ENCODE measurements at places on chromosomes 7 and 10.

GRCh38 chr7:101693498-101694091 is 64.5 kb upstream of the MYL10 start:
- DNase-seq, result no peak

- DNase-seq, result no peak
Observed at GRCh38 chr7:141114029-141114664, 40.3 kb downstream of the TMEM178B start.

DNA sequence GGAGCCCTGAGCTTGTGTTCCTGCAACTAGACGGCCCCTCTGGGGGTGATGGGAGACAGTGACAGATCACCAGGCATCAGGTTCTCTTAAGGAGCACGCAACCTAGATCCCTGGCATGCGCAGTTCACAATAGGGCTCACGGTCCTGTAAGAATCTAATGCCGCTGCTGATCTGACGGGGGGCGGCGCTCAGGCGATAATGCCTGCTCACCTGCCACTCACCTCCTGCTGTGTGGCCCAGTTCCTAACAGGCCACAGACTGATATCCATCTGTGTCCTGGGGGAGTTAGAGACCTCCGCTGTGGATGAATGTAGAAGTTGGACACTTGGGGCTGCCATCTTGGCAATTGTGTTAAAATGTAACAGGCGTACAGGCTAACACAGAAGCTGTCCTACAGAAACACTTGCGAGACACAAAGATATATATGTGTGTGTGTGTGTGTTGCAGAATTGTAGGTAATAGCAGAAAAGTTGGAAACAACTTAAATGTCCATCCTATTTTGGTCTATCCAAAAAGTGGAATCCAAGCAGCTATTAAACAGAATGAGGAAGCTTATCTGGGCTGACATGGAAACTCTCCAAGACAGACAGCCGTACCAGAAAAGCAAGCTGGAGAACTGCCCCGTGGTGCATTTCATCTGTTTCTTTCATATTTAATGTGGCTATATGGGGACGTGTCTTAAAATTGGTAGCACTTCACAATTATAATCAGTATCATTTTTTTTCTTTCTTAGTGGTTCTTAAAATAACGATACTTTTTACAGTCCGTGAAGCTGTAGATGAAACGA is 82.8 kb downstream of the MKI67 start:
- no peak for DNase-seq

DNA sequence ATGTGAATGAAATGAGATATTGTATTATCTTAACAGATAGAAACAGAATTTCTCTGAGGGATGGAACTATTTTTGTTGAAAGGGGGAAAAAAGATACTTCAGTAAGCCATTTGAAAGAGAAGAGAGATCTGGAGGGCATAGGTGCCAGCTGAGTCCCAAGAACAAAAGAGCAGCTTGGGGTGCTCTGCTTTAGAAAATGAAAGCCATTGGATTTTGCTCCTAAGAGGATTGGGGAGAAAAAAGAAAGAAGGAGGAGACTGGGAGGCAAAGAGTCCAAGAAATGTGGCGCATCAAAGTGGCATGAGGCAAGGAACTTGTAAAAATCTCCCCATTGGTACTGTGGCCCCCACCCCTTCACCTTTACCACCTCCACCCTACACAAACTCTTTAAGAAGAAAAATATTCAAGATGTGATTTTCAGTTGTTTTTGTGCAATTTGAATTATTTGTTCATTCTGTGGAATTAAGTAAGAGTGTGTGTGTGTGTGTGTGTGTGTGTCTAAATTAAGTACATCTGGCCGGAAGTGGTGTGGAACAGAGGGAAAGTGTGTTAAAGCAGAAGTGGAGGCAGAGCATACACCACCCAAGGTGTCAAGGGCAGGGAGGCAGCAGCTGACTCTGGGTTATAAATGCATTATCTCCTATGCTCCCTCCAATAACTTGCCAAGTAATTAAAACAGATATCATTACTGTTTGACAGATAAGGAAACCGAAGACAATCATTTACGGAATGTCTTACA is 9.9 kb upstream of the GNAI1 start:
- no peak for DNase-seq

- no peak for DNase-seq
Observed at GRCh38 chr7:130894909-130895750, 161.1 kb upstream of the KLF14 start.

DNA sequence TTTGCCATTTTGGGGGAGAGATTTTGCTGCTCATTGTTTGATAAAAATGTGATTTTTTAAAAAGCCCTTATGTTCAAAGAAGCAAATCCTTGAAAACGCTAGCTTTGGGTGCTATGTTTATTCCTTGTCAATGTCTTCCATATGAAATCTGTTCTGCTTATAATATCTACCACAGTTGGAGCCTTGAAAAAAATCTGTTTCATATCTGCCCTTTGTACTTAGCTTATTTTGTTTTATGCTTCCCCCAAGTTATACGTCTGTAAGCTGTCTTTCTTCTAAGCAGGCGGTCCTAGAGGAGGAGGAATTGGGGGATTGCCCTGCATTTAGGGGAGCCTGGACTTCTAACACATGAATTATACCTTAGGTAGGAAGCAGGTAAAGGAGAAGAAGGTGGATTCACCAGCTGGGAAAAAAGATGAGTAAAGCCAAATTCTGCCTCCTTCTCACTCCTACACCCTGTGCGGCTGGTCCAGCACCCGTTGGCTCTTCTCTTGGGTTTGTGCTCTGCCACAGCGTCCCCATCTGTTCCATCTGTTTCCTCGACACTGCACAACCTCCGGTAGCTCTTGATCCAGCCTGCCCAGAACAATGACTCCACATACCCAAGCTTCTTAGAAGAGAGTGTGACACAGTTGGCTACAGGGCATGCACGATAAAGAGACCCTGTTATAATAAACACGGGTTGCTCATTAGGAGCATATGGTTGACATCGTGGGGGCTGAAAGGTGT is 31.9 kb upstream of the NEUROD6 start:
- DNase-seq, result no peak

DNA sequence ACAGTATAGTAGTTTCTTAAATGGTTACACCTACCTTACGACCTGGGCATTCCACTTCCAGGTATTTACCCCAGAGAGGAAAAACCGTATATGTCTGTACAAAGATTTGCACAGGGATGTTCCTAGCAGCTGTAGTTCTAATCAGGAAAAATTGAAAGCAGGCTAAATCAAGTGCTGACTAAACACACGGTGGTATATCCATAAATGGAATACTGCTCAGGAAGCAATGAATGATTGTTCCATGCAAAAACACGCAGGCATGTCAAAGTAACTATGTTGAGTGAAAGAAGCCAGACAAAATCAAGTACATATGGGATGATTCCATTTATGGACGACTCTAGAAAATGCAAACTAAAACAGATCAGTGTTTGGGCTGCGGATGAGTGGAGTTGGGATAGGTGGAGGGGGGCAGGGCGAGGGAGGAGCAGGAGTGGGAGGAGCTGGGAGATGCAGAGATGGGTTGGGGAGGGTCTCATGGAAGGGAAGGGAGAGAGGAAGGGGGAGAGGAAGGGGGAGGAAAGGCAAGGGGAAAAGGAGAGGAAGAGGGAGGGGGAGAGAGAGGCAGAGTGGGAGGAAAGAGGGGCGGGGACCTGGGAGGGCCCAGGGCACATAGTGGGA is 484 bp upstream of the MSRB2 start:
- DNase-seq, result no peak

- no peak for DNase-seq
Observed at GRCh38 chr7:28448708-28449107, 36.4 kb downstream of the CREB5 start.

GRCh38 chr10:122461367-122461728 is at the start of gene HTRA1:
Gene HTRA1, plus strand, starts transcription at chr10:122461553. Its CDS starts 100 bp downstream, at chr10:122461653.
- no peak for DNase-seq

DNA sequence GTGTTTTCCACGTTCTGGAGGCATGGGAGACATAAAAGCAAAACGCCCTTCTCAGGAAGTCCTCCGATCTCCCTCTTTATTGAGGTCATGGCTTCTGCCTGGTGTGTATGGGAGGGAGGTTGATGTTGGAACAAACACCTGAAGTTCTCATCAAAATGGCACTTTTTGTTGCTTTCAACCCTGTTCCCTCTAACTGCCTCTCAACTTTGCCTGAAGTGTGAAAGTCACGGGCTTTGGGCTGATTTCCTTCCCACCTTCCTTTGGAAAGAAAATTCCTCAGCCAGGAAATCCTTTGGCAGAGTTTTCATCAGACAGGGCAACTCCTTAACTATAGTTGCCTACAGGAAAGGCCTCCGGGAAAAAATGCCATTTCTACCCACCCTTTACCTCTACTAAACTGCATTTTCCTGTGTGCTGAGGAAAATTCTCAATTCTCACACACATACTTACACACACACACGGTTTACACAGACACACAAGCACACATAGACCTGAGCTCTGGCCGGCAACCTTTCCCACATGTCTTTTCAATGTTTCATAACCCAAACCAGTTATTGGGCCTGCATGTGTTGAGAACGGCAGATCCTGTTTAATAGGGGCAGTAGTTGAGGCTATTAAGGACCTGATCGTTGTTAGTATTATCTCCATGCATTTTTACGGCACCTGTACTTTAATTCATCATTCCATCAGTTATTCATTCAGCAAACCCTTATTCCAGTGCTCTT is 36.4 kb downstream of the CYP17A1 start:
- no peak for DNase-seq

GRCh38 chr7:155560982-155561686 is 14.8 kb upstream of the CNPY1 start:
- no peak for DNase-seq

DNA sequence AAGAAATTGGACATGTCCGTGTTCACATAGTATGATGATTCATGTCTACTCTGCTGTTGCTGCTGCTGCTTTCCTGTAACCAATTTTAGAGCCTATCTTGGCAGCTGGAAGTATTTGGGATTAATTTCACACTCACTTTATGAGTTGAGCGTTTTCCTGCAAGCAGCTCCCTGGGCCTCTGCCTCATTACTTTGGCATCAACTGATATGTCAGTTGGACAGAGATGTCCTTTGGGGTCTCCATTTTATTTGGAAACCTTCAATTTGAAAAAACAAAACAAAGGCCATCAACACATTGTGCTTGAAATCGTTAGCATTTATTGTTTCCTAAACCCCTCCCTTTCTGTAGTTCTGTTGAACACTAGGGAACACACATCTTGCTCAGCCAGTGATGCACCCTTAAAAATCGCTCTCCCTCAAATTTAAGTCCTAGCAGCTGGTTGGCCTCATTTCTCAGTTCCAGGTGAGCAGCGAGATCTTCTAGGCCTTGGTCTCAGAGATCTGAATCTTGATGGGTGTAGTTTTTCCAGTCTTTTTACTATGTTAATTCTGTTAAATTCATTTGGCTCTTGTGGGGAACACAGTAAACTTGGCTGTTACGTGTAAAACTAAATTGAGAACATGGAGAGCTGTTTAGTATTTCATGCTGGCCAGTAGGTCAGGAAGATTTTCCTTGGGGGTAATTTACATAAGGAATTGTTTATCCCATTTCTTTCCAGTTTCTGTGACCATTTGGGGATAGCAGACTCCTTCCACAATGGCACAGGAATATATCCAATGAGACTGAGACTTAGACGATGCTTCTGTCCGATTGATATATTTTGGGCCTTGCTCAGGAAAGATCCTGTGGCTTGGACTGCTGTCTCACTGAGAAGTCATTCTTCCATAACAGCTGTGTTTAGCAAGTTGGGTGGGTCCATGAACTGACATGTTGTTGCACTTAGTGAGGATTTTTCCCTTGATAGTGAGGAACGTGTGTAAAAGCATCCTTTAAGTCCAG is 371.6 kb downstream of the BBS9 start:
- DNase-seq, result no peak

- no peak for DNase-seq
Observed at GRCh38 chr10:96478355-96478754, 35.4 kb downstream of the TLL2 start.

DNA sequence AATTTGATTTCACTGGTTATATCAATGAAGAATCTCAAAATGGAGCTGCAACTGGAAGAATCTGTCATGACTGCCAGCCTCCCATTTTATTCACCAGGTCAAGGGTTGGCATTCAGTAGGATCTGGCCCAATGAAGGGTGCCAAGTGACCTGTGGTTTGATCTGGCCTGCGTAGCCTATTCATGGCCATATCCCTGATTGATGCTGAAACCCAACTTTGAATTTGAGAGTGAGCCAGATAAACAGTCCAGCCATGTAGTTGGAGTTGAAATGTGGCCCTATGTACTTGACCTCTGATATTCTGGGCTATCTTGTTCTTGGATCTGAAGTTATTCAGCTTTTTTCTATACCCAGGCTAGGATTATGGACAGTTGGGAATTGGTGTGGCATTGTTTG is 1.5 kb downstream of the MKLN1 start:
- DNase-seq, result no peak

DNA sequence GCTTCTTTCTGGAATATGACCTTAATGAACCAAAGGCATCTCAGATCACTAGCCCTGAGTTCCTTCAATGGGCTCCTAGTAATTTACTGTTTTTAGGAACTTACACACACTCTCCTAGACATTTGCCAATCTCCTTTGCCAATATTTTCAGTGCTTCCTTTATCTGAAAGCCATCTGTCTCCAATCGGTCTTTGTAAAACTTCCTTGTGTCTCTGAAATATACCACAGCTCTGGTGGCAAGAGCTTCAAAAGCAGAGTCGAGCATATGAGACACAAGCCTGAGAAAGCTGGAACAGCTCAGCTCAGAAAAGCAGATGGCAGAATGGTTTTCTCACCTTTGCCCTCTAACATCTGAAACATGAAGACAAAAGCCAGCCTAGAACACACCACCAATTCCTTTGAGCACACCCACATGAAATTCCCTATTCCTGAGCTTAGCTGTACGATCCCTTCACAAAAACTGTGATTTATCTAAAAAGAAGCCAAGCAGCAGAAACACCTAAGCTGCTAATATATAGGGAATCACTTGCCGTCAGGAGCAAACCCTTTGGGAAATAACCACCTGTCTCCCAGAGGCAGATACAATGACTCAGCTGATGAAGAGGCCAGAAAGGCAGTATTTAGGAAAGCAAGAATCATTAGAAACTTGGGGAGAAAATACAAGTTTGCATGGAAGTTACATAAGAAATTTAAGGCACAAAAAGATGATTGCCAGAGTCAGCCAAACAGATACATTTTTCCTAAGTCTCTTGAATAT is 70.2 kb upstream of the ANK3 start:
- DNase-seq, result no peak

GRCh38 chr10:24579906-24580305 is 143.8 kb downstream of the ARHGAP21 start:
- DNase-seq, result no peak

- DNase-seq, result no peak
Observed at GRCh38 chr7:100371561-100372171, 1.6 kb upstream of the PILRA start.

DNA sequence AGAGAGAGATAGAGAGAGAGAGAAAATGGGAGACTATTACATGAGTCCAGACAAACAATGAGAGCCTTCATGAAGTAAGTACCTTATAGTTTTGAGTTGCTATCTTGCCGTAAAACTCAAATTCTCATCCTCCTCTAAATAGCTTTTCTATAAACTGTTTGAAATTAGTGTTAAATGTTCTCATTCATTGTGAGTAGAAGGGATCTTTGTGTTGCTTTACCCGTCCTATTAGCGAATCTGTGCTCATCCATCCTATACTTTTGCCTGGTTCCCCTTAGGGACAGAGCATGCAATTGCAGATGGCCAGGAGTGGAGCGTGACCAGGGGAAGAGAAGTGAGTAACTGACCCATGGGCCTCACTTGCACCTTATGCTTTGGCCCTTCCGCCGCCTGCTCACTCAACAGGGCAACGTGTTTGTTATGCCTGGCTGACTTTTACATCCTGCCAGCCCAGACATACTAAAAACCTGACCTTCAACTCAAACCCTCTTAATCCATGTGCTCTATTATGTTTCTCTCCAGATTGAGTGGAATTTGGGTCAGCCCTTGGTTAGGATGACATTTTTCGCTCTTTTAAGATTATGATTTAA is 244.2 kb upstream of the YAE1 start:
- DNase-seq, result no peak
